ENCODE measurements at places on chromosomes 7 and 10. TPM values are rescaled to one million over a fixed set of nuclear protein-coding genes. Genes with fewer than 3 reads are reported as not detected.

The ADARB2 gene
- 0.13 TPM for polyA plus RNA-seq

The CROT gene
- 2.7 TPM for polyA plus RNA-seq

The PAPOLB gene
- not detected for polyA plus RNA-seq

GRCh38 chr10:86870679-86871078, 86.7 kb downstream of the MMRN2 start:
- no peaks in the 10 kb centered on the region for H3K36me3 ChIP-seq
- H3K27me3 ChIP-seq = no peaks in the 10 kb centered on the region
- no peak overlapping the region for H3K4me3 ChIP-seq
- no peak overlapping the region for H3K27ac ChIP-seq
- H3K4me1 ChIP-seq = no peaks in the 10 kb centered on the region

DNA sequence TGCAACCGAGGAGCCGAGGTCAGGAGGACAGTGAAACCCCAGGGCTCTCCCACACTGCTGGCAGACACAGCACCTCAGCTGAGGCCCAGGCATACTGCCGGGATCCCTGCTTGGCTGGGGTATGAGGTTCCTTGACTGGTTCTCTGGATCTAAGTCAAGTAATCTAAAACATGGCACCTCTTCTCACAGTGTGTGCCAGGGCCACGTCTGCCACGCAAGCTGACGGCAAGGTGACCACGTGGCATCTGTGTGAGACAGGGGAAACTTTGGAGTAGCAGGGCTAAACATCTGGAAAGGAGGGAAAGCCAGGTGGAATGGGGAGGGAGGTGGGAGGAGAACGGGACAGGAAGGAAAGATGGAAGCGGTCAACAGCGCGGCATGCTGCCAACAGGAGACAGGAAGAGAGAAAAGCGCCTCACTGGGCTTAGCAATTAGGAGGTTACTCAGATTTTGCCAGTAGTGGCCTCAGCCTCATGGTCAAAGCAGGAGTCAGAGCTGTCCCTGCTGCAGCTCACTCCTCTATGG, 103.7 kb downstream of the CXCL12 start:
- H3K4me3 ChIP-seq = no peak overlapping the region
- no peaks in the 10 kb centered on the region for H3K4me1 ChIP-seq
- no peak for DNase-seq
- H3K36me3 ChIP-seq = no peaks in the 10 kb centered on the region
- H3K27ac ChIP-seq = no peak overlapping the region

DNA sequence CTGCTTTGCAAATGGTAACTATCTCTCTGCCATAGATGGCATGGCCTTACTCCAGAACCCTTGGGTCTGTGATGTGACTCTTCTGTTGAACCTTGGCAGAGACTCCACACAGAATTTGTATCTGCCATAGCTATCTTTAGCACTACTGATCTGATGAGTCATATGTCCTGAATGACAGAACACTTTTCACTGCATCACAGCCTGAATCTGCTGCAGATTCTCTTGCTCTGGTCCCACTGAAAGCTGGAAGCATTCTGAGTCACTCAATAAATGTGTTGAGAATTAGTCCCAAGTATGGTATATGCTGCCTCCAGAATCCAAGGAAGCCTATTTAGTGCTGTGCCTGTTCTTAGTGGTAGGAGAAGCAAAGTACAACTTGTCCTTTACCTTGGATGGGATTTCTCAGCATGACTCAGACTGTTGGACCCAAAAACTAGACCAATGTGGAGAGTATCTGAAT, 39.5 kb upstream of the ANKRD1 start:
- H3K27me3 ChIP-seq = no peaks in the 10 kb centered on the region
- no peak overlapping the region for H3K4me3 ChIP-seq
- H3K27ac ChIP-seq = no peak overlapping the region
- no peak for DNase-seq

GRCh38 chr7:157570531-157571200, 233.9 kb downstream of the DNAJB6 start:
- peaks cover 17% of the 10 kb centered on the region for H3K4me1 ChIP-seq
- no peaks in the 10 kb centered on the region for H3K27me3 ChIP-seq
- DNase-seq = no peak
- H3K4me3 ChIP-seq = no peak overlapping the region

DNA sequence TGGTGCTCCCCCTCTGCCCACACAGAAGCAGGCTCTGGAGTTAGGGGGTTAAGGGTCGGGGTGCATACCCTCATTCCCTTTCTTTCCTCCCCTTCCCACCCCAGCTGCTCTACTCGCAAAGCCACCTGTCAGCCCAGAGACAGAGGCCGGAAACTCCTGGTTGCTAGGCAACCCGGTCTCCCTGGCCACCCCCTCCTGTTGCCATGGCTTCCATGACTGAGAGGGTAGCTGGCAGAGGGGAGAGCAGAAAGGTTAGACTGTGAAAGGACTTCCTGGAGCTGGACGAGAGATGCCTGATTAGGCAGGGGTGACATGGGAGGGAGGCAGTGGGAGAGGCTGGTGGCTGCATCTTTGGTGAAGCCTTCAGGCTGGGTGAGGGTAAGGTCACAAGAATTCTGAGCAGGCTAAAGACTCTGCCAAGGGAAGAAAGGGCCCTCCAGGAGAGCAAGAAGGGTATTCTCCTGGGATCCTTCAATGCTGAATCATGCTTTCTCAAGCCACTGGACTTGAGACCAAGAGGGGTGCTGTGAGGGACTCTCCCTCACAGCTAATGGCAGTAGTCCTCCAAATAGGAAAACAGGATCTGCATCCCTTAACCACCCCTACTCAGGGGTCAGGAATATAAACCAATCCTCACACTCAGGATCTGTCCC, 5.4 kb downstream of the PSD start:
- H3K27ac ChIP-seq = no peak overlapping the region
- H3K27me3 ChIP-seq = no peaks in the 10 kb centered on the region
- no peak overlapping the region for H3K4me3 ChIP-seq
- H3K4me1 ChIP-seq = peaks cover 26% of the 10 kb centered on the region
- DNase-seq = peak; percentile 45

DNA sequence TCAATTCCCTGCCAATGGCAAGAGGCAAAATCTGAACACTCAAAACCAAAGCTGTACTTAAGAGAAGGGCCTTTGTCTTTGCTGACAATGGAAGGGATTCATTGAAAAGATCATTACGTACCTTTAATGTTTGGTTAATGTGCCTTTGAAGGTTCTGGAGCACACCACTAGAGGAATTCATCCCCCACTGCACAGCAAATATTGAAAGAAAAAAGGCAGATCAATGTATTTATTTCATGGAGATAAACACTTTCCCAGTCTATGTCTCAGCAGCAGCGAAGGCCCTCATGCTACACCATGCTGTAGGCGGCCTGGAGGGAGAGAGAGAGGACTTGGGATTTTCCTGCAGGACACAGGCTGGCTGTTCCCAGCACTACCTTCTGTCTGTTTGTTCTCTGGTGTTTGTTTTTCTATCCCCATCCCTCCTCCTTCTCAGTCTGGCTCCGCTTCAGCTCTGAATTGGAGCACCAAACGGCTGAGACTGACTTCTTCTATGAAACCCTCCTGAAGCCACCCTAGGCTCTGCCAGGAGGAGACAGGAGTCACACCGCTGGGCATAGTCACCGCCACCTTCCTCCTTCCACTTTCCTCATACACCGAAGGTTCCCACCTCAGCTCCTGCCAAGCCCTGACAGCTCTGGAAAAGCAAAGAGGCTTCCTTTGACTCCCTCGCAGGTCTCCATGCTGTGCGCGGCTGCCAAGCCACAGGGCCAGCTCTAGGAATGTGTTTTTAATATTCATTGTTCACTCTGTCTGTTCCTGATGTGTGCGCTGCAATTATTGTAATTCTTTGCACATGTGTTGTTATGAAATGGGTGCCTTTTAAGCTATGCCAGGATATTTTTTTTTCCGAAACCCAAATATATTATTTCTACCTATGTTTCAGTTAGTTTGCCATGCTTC, 301.5 kb downstream of the FZD1 start:
- no peaks in the 10 kb centered on the region for H3K27me3 ChIP-seq
- no peak overlapping the region for H3K27ac ChIP-seq
- H3K36me3 ChIP-seq = no peaks in the 10 kb centered on the region

DNA sequence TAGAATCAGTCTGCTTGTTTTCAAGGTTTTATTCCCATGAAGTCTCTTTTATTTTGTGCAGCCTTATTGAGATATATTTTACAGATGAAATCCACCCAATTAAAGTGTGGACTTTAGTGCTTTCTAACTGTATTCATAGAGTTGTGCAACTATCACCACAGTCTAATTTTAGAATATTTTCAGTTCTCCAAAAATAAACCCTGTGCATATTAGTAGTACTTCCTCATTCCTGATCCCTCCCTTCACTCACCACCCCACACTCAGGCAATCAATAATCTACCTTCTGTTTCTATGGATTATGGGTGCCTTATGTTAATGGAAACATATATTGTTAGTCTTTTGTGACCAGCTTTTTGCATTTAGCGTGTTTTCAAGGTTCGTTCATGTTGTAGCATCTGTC, 185.7 kb upstream of the TMEM72 start:
- no peaks in the 10 kb centered on the region for H3K27me3 ChIP-seq
- H3K4me1 ChIP-seq = peaks cover 36% of the 10 kb centered on the region
- H3K4me3 ChIP-seq = no peak overlapping the region

- no peaks in the 10 kb centered on the region for H3K4me1 ChIP-seq
- no peaks in the 10 kb centered on the region for H3K27me3 ChIP-seq
- H3K4me3 ChIP-seq = no peak overlapping the region
- no peak for DNase-seq
- H3K27ac ChIP-seq = no peak overlapping the region
Measured at GRCh38 chr7:85090143-85090542, 96.7 kb downstream of the SEMA3D start.
